ENCODE measurements at places on chromosomes 13 and 19.

- DNase-seq: no peak
Measured at GRCh38 chr19:14185158-14185557, 20.8 kb downstream of the ADGRL1 start.

DNA sequence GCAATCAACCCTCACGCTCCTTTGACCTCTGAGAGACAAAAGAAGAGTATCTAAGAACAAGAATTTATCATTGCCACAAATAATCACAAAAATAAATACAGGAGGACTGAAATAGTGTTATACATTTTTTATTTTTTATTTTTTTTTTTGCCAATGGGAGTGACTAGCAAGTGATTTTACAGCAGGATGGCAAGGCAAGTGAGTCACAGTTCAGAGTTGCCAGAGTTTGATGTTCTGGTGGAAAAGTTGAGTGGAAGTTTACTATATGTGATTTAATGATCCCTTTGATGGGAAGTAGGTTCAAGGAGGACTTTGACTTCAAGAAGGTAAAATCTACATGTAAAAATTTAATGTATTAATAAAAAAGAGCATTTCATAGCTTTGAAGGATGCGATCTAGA, 2691.4 kb downstream of the PCDH9 start:
- DNase-seq: no peak

GRCh38 chr19:6412447-6413091, 12.0 kb downstream of the KHSRP start:
- DNase-seq: peak; percentile 35

DNA sequence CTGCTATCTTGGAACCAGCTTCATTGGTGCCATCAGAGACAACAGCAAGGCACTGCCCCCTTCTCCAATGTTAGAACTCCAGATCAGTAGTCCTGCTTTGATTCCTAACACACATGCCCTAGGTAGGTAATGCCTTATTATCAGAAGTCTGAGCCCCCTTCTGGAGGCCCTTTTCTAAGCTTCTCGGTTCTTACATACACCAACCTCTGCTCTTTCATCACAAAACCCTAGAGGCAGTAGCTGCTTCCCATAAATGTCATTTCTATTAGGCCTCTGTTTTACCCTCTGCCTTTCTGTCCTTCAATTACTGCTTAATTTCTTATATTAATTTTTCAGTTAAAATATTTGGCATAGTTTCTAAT, 65.3 kb upstream of the KLHL1 start:
- no peak for DNase-seq

DNA sequence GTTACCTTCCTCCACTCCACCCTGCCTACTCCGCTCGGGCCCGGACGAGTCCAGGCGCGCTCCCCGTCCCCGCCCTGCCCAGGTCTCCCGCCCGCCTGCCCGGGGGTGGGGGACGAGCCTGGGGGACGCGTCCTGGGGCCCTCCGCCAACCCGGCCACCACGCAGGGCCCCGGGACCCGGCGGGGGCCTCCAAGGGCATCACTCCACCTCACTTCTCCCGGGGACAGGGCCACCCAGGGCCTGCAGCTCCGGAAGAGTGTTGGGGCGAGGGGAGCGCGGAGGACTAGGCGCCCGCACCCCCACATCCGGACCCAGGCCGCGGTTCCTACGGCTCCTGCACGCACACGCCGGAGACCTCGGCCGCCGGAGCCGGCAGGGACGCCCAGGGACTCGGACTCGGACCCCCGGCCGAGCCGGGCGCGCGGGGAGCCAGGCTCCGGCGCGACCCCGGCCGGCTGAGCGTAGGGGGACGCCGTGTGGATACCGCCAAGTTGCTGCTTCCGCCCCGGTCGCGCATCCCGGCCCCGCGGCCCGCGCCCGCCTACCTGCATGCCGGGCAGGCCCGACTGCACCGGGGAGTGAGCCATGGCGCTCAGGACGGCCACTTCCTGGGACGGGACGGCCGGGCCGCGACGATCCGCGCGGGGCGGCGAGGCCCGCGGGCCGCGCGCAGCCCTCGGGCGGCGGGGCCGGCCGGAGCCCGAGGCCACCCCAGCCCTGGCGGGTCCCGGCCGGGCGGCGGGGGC, 534 bp downstream of the STK24 start:
- peak; percentile 29 for DNase-seq

DNA sequence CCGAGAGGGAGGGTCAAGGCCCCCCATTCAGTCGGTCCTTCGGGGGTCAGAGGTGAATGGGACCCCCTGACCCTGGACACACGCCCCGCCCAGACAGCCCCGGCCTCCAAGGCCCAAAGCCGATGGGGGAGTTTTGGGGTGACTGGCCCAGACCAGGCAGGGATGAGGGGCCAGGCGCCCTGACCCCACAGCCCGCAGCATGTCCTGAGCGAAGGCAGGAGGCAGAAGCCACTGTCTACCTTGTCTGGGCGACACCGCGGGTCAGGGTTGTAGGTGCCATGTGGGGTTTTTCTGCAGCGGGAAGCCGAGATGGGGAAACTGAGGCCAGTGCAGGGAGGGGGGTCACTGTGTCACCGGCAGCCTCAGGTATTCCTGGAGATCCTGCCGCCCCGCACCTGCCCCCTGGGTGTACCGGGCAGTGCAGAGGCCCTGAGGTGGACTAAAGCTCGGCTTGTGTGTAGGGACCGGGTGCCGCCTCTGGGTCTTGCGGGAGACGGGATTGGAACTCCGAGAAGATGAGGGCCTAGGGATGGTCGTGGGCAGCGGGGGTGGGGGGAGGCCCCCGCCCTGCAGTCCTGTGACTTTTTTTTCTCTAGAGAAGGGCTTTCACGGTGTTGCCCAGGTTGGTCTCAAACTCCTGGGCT, 8.5 kb downstream of the ARID3A start:
- no peak for DNase-seq

DNA sequence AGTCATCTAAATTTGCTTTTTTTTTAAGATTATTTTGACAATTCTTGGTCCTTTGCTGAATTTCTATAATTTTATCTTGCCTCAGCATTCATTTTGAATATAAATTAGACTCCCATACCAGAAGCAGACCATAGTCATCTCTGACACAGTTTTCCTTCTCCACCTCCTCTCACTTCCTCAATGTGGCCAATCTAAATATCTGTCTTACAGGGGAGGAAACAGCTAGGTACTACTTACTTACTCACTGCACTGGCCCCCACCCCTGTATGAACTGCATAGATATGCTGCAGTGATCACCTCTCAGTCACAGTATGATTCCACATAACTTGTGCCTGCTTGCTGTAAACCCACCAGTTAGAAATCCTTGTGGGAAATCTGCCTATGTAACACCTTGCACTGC, 665.6 kb downstream of the FGF9 start:
- no peak for DNase-seq

Measured in activated T-cell treated with anti-CD3 and anti-CD28 coated beads for 1 hour (primary cell).